ENCODE measurements at places on chromosomes 6 and 20. TPM values are rescaled to one million over a fixed set of nuclear protein-coding genes. Genes with fewer than 3 reads are reported as not detected.

Gene NR2E1
- not detected for polyA plus RNA-seq

Gene GGT7
- 15.5 TPM for polyA plus RNA-seq

Gene ULBP2
- 3.6 TPM for polyA plus RNA-seq

Gene NHSL1
- 0.84 TPM for polyA plus RNA-seq

Gene FOXC1
- 21.2 TPM for polyA plus RNA-seq

Gene CGA
- not detected for polyA plus RNA-seq

Gene WFDC10B
- polyA plus RNA-seq, result not detected

Gene VSX1
- polyA plus RNA-seq, result 0.75 TPM

Gene BTN1A1
- polyA plus RNA-seq, result 0.05 TPM

Gene SDCBP2
- polyA plus RNA-seq, result 0.92 TPM

Gene MTFR2
- polyA plus RNA-seq, result 0.35 TPM

Gene NOTCH4
- 12.4 TPM for polyA plus RNA-seq

Gene KCNS1
- polyA plus RNA-seq, result 0.80 TPM

Data from ovary (tissue), 10 donors.